ENCODE measurements at places on chromosomes 6 and 20.

GRCh38 chr20:36385503-36385902 lies 79.4 kb downstream of the DLGAP4 start:
- DNase-seq = no peak

GRCh38 chr6:20319520-20320357 lies 81.9 kb upstream of the E2F3 start:
- peak; percentile 83 for DNase-seq

DNA sequence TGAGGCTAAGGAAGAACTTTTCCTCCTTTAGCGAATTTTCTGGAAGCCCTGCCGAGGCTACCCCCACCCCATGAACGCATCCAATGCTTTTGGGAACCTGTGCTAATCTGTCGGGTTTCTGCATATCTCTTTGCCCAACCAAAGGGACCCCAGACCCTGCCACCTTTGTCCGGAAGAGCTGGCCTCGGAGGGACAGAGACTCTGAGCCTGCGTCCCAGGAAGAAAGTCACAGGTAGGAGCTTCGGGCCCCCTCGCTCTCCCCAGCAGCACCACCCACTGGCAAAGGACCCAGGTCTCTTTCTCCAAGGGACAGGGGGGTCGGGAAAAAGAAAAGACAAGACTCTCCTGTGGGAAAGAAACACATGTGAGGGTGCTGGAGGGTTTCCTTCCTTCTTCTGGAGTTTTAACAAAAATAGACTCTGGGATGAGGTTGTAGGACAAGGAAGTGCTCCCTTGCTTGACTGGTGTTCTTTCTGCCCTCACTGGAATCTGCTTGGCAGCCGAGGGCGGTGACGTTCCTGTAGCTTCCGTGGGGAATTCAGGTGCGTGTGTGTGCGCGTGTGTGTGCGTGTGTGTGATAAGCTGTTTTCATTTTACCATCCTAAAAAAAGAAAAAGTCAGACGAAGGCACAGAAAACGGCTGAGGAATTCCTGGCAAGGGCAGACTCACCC lies 16.3 kb upstream of the FOXC1 start:
- DNase-seq = no peak

- no peak for DNase-seq
Observed at GRCh38 chr6:40479706-40480105, 107.5 kb downstream of the LRFN2 start.

GRCh38 chr20:38229376-38230252 lies 30.9 kb downstream of the KIAA1755 start:
- no peak for DNase-seq

DNA sequence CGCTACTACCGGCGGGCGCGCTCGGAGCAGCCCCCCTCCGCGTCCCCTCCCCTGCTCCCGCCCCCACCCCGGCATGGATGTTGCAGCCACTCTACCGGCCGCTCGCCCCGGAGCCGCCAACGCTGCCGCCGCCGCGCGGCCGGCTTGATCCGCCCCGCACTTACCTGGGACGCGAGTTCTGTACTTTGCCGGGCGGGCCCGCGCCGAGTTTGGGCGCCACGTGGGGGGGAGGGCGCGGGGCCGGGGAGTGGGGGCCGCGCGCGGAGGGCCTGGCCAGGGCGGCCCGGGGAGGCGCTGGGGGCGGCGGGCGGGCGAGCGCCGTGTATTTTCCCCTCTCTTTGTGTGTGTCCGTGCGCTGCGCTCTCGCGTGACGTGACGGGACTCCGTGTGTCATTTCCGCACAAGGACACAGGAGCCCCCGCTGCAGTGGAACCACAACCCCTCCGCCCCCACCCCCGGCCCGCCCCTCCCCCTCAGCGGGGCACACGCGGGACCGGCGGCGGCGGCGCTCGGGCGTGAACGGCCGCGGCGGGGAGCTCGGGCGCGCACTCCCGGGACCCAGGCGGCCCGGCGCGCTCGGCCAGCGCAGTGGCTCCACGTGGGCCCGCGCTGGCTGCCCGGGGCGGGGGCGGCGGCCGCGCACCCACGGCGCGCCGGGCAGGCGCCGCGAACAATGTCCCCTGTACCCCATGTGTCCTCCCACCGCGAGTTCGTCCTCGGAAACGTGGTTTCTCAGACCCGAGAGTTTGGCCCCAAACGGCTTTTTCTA lies at the start of gene BEND3:
BEND3 (minus strand) TSS at position 590 of the 769 bp plus-strand sequence. CDS start 16,230 bp downstream, outside the sequence.
- DNase-seq = peak; percentile 60

- DNase-seq = no peak
Observed at GRCh38 chr20:63689046-63690002, 7.1 kb upstream of the TNFRSF6B start.

DNA sequence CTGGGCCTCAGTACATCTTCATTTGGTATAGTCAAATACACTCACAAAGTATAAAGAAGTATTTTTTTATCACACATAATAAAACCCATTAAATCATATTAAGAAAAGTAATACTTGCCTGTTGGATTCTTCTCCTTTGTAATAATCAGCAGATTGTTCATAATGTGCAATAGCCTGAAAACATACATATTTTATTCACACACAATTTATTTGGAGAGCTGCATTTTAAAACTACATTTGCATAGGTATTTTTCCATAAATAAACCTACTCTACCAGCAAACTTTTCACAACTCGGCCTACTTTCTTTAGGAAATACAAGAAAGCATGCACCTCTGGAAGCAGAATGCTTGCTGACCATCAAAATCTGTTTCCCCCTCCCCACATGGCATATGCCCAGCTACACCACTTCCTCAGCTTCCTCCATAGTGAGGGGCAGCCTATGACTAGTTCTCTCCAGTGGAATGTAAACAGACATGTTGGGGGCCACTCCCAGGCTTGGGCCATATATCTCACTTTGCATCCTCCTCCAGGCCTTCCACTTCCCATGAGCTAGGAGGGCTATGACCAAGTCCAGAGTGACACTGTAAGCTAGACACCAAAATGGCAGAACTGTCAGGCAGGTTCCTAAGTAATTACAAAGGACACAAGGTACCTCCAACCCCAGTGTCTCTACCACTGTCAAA lies 28.3 kb downstream of the GZF1 start:
- no peak for DNase-seq

- DNase-seq = no peak
Observed at GRCh38 chr6:13248053-13248452, 80.3 kb downstream of the TBC1D7 start.

DNA sequence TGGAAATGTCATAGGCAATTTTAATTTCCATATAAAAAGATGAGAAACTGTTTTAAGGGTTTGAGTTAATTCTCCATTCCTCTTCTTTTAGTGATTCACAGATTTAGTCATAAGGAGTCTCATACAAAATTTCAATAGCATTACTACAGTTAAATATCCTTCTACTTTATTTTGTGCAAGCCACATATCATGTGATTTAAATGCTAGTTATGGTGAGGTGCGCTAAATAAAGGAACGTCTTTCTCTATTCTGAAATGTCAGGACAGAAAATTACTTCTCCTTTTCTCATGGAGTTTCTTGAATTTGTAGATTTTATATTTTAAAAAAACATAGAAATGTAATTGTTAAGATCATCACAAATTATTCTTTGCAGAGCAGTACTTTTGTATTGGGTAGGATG lies 50.0 kb upstream of the SUPT3H start:
- no peak for DNase-seq

DNA sequence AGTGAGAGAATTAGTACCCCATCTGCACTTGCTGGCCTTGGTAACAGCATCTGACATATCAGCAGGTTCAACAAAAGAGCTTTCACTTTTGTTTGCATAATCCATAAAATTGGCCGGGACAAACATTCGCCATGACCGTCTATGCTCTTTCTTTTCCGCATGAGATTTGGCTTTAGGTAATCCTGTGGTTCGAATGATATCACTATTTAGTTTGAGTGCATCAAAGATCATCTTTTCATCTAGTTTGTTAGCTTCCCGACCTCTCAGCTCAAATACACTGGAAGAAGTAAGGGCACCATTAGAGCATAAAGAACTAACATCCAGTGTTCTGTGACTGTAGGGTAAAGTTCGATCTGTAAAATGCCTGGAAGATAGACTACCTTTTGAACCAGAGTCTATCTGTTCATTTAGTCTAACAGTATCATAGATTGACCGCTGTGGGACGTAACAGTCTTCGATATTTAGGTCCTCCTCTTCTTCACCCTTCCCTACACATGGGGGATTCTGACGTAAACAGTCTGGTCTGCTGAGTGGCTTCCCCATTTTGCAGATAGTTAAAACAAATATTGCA lies 101.6 kb downstream of the DST start:
- DNase-seq = no peak

DNA sequence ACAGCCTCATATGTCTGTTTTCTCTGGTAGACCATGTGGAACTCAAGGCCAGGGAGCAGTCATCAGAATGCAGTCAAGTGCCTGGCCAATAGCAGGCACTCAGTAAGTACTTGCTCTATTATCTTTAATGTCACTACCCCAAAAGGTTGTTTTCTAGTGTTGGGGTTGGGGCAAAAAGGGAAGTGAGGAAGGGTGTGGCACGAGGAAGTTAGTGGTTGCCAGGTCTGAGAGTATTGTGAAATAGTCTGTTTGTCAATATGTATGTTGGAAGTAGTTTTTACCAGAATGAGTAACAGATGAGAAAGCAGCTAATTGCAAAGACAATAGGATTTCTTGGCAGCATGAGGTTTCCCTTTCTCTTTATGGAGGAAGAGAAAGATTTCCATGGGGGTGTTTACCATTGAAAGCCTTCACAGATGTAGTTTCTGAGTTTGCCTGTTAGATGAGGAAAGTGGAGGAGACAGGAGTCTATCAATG lies 59.5 kb upstream of the ARMH2 start:
- DNase-seq = peak; percentile 71

- DNase-seq = no peak
Observed at GRCh38 chr6:170209354-170210025, 81.4 kb downstream of the DLL1 start.

DNA sequence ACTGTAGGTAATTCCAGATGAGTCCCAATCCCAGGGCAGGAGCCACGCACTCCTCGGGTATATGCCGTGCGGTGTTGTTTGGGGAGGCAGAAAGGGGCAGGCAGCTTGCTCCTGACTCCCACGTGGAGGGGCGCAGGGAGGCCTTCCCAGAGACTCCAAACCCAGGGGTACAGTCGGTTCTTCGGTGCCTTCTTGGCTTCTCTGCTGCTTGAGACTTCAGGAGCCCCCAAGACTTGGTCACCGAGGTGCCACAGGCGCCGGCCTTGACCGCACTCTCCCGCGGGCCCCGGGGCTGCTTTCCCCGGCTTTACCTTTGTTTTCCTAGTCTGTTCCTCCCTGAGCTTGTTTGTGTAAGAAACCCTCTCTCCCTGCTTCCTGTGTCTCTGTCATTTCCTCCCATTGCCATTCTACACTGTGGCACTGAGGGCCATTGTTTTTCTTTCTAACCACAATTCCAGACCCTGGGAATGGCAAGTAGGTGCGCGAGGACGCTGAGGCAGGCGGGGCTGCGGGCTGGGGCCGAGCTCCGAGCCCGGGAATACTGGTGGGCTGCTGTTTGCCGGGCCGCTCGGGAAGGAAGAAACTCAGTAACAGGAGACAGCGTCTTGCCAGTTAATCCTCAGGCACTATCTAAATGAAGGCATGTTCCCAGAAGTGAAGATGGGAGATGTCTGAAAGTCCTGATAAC lies 215.6 kb upstream of the HEY2 start:
- no peak for DNase-seq

GRCh38 chr20:36792422-36792821 lies 18.9 kb upstream of the DSN1 start:
- DNase-seq = no peak

- no peak for DNase-seq
Observed at GRCh38 chr20:3714092-3714491, 1.7 kb upstream of the SIGLEC1 start.

DNA sequence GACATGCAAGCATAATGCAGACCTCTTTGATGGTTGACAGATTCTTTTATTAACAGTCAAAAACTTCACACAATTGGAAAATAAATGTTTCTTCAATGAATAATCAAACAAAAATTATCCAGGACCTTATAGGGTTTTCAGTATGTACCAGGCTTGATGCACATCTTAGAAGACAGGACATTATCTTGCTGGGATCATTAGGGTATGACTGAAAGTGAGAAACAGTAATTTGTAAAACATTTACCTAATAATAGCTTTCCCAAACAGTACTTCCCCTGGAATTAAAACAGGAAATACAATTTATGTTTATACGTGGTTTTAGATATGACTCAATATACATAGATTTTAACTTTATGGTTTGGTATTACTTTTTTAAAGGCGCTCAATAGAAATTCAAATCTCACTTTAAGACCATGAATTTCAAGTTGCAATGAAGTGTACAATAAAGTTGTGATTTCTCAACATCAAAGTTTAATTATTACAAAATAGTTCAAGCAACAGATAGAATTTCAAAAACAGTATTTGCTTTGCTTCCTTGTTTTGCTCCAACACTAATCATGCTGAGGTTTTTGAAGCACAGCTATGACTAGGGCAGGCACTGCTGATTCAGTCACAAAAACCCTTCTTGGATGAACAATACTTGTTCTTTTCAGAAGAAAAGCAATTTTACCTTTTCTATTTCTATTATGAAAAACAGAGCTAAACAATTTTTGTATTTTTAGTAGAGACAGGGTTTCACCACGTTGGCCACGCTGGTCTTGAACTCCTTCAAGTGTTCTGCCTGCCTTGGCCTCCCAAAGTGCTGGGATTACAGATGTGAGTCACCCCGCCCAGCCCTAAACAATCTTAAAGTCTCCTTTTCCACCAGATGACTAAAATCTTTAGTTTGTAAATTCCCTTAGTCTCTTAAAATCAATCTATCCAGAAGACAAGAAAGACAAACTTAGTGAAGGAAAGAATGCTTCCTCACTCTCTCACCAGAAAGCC lies 13.7 kb downstream of the SOD2 start:
- no peak for DNase-seq

GRCh38 chr6:166638573-166638964 lies 11.5 kb upstream of the RPS6KA2 start:
- no peak for DNase-seq

- DNase-seq = no peak
Observed at GRCh38 chr20:38935285-38935684, 9.1 kb downstream of the FAM83D start.

DNA sequence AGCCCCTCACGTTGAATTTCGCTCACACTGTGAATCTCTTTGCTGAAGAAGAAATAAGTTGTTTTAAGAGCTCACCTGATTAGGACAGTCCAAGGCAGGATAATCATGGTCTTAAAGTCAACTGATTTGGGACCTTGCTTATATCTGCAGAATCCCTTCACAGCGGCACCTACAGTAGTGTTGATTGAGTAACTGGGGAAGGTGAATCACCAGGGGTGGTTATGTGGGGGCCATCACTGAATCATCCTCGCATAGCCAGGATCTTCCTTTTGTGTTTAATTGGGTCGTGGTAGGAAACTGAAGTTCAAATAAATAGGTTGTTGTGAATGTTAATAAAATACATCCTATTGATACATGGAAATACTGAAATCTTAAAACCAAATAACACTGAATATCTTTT lies 20.2 kb upstream of the MICA start:
- no peak for DNase-seq

Data from CD4-positive, alpha-beta T cell treated with Interleukin-12 subunit alpha and Interleukin-12 subunit beta, for 1 hour (primary cell).